ENCODE measurements at places on chromosomes 12 and 14.

GRCh38 chr14:85539510-85539909, 9.6 kb downstream of the FLRT2 start:
- DNase-seq = no peak

GRCh38 chr12:47586952-47587669, 118.7 kb downstream of the RPAP3 start:
- DNase-seq = no peak

- DNase-seq = no peak
Observed at GRCh38 chr14:27222671-27223070, 624.8 kb upstream of the NOVA1 start.

DNA sequence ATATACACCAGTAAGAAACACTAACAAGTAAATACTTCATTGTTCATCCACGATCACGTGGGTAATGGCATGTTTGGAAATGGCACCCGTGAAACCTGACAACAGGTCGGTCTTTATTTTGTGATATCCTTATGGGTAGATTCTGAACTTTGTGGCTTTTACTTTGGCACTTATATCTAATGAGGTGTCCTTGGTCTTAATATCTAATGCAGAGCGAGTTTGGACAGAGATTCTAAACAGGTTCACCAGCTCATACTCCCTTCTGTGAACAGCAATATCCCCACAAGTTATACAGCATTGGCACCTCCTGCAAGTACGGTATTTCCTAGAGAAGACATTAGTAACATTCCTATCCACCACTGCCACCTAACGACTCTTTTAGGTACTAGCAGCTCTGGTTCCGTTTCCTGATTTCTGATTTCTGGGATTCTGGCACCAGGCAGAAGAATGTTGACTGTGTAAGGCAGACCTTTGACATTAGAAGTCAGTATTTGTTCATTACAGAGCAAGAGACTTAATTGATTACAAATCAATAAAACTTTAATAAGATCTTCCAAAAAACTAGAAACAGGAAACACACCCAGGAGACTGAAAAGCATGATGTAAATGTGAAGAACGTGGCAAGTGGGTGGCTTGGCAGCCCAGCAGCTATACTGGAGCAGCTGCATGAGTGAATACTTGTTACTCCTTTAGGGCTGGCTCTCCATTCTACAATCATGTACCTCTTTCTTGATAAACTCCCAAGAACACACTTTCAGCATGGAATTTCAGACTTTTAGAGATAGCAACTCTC, 2.5 kb downstream of the ANG start:
- peak; percentile 83 for DNase-seq

DNA sequence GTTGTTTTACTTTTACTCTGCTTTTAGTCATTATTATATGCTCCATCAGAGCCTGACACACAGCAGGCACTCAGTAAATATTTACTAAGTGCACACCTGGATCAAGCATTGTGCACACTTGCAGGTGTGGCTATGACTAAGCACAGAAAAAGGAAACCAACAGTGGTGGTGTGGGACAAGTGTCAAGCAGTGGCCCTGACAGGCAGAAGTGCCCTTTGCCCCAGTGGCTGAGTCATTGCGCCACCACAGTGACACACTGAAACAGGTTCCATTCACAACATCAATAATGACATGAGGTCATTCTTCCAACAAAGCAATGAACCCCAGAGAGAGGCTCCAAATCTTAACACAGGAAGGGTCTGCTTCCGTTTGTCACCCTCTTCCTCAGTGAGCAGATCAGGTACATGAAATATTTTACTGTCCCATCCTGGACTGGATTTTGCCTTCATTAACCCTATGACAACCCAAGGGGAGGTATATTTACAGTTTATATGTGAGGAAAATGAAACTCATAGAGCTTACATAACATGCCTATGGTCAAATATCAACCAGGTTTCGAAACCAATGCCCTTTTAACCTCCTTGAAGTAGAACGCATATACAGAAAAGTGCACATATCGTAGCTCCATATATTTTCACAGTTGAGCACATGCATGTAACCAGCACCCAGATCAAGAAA, 82.6 kb upstream of the GTF2A1 start:
- no peak for DNase-seq

DNA sequence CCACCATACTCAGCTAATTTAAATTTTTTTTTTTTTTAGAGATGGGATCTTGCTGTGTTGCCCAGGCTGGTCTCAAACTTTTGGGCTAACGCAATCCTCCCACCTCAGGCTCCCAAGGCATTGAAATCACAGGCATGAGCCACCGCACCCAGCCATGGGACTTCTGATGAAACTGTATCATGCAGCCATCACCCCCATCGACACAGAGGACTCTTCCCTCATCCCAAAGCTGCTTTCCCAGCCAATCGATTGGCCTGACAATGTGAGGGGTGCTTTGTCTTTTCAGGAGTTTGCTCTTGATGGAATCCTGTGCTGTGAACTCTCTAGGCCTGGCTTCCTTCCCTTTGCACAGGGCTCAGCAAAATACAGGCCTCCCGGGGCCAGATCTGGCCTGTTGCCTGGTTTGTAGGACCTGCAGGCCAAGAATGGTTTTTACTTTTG, 59.6 kb upstream of the NCOR2 start:
- no peak for DNase-seq

DNA sequence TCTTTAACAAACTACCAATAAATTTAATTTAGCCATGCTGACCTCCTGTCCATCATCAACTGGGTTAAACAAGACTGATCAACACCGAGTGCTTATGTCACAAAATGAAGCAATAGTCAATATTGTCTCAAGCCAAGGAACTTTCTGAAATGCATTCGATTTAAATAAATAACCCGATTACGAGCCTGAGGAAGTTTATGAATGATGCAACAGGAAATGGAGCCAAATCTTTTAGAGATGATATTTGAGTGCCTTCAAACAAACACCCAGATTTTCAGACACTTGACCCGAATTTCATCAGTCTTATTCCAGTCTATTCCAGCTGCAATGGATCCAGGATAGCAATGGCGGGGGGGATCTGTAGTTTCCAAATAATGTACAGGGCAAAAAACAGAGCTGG, 27.9 kb downstream of the FAR2 start:
- no peak for DNase-seq

- DNase-seq = no peak
Observed at GRCh38 chr14:95663226-95663797, 22.9 kb upstream of the TCL1B start.

GRCh38 chr14:97266653-97267052, 469.5 kb downstream of the VRK1 start:
- DNase-seq = no peak

- DNase-seq = peak; percentile 80
Observed at GRCh38 chr12:40691913-40692764, at the start of gene CNTN1. CNTN1 (plus strand) TSS chr12:40692439.

DNA sequence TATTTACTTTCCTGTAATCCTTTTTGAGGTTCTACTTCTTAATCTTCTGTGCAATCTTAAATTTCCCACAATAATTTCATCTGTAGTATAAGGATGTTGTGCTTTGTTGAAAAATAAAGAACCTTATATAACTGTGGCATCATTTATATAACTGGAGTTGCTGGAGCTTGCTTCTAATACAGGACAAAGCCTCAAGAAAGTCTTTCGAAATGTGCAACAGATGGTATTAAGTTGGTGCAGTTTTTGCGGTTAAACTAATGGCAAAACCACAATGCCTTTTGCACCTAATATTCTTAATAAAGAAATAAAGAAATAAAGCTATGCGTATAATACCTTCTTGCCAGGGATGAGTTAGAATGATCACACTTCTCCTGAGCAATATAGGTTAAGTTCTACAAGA, 180.0 kb downstream of the KITLG start:
- no peak for DNase-seq

DNA sequence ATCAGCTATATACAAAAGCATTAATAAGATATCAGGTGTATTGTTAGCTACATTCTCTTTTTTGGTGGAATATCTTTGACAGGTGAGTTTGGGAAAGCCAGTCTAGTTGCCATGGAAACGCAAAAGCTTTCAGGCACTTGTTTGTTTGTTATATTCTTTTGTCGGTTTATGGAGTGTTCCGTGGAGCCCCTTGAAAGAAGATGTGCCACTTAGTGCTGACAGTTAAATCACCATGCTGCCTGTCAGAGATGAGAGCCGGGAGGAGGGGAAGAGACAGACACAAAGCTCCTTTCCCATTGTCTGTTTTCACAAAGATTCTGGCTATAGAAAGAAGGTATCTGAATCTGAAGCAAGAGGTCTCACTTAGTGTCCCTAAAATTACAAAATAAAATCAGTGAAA, 170.8 kb downstream of the SNAPC1 start:
- no peak for DNase-seq

- DNase-seq = peak; percentile 43
Observed at GRCh38 chr12:51371295-51371953, 19.8 kb downstream of the GALNT6 start.

- DNase-seq = no peak
Observed at GRCh38 chr14:82667006-82667405, 1133.4 kb upstream of the SEL1L start.

DNA sequence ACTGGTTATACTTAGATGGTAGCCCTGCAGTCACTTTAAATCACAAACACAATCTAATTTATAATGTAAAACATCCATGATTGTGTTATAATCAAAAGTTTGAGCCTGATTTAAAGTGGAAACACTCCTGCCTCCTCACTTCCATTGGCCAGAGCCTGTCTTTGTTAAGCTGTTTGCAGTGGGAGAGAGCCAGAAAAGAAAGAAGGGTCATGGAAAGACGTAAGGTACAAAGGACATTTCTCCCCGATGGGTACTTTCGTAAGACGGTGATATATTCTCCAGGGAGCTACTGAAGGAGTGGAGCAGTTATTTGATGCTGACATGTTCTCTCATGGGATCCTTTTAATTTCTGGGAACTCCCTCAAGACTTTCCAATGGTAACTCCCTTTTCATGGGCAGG, 164.0 kb downstream of the METTL25 start:
- no peak for DNase-seq

- no peak for DNase-seq
Observed at GRCh38 chr14:100102156-100102785, 37.0 kb downstream of the EVL start.

GRCh38 chr14:77314539-77315457, 5.9 kb downstream of the POMT2 start:
- peak; percentile 40 for DNase-seq

DNA sequence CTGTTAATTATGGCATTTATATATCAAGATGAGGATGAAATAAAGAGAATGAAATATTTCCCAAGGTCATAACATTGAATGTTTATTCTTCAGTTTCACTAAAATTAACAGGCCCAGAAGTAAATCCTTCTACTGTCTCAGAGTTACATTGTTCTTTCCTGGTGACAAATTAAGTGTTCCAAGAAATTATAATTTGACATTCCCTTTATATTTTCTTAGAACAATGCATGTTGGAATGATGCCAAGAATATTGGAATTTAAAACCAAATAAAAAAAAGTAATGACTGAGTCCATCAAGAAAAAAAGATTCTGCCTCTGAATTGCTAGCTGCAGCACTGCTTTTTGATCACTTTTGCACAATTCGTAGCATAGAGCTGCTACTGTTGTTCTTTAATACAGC, 152.1 kb downstream of the METTL25 start:
- no peak for DNase-seq

GRCh38 chr12:124392271-124392666, 97.4 kb downstream of the RFLNA start:
- DNase-seq = no peak

GRCh38 chr14:25628390-25628789, 578.4 kb upstream of the STXBP6 start:
- DNase-seq = no peak

- no peak for DNase-seq
Observed at GRCh38 chr12:87082756-87083155, 826.6 kb upstream of the MGAT4C start.

DNA sequence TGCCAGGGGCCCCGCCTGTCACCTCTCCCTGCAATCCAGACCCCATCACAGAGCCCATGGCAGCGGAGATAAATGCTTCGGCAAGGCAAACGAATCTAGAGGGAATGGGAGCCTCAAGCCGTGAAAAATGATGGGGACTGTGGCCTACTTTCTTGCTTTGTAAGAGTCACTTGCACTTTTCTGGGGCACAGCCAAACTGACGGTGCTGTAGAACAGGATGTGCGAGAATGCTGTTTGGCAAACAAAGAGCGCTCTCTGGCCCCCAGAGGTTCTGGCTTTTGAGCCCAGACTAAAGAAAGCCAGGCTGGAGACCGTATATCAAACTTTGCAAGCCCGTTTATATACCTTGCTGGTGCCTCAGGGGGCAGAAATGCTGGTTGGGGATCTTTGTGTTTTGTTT, 108.7 kb downstream of the CACNA1C start:
- peak; percentile 73 for DNase-seq

Measured in midbrain (tissue), 1 donor.